D341Med (cell line): ENCODE measurements at places on chromosomes 7 and 10.

DNA sequence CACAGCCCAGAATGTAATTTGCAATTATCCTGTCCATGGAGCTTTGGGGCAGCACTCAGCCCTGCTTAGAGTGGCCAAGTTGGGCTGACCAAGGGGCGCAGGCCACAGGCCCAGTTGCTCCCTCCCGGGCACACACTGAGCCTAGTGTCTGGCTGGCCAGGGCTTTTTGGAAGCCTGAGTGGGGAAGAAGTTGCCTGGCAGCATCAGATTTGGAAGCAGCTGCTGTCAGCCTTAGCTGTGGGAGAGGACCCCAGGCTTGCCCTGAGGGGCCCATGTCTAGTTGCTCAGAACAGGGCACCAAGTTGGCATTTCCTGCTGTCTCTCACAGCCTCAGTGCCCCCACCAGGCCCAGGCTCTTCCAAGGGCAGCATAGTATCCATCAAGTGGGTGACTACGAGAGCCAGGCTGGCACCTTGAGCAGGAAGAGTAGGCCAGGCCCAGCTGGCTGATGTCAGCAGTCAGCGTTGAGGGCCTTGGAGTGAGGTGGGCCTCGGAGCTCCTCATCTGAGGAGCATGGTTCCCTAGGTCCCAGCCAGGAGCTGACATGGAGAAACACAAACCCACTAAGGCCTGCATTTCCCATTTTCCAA lies 14.4 kb downstream of the ANTXRL start:
- no peak for DNase-seq

- no peak for DNase-seq
These were observed 35.6 kb downstream of the VPS41 start for GRCh38 chr7:38873433-38873832.

DNA sequence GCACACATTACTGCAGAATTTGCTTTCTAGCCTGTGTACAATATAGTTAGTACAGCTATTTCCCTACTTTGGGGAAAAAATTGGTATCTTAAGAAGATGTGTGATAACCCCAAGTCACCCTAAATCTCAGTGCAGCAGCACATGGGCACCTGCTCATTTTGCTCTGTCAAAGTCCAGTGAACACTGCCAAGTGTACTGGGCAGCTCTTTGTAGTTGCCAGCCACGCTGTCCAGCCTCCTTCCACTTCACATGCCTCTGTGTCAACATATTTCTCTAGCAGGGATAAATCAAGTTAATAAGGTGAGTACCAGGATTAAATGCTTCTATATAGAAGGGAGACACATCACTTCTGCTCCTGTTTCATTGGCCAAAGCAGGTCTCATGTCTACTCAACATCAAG lies 87.1 kb upstream of the CDC14C start:
- DNase-seq: no peak

GRCh38 chr10:125783957-125784356 lies 8.3 kb upstream of the MMP21 start:
- no peak for DNase-seq

GRCh38 chr10:103479135-103479534 lies at the start of gene CALHM3:
Gene CALHM3 (minus strand): TSS chr10:103479240. CDS start chr10:103479032, 208 bp downstream.
- no peak for DNase-seq

GRCh38 chr7:47757921-47758411 lies 176.1 kb upstream of the TNS3 start:
- DNase-seq: no peak

DNA sequence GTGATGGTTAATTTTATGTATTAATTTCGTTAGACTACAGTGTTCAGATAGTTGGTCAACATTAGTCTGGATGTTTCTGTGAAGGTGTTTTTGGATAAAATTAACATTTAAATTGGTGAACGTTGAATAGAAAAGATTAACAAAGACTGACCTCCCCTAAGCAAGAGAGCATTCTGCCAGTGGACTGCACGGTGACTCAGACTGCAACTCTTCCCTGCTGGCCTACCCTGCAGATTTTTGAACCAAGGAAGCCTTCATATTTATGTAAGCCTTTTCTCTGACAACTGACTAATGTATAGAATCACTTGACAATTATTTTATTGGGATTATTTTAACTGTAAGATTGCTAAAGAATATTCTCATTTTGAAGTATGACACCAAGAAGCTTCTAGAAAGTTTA lies 7.9 kb upstream of the ZNF248 start:
- DNase-seq: no peak

- no peak for DNase-seq
These were observed 6.5 kb downstream of the VSIR start for GRCh38 chr10:71766717-71767419.

- no peak for DNase-seq
These were observed 26.1 kb upstream of the ADD3 start for GRCh38 chr10:109981650-109982049.

DNA sequence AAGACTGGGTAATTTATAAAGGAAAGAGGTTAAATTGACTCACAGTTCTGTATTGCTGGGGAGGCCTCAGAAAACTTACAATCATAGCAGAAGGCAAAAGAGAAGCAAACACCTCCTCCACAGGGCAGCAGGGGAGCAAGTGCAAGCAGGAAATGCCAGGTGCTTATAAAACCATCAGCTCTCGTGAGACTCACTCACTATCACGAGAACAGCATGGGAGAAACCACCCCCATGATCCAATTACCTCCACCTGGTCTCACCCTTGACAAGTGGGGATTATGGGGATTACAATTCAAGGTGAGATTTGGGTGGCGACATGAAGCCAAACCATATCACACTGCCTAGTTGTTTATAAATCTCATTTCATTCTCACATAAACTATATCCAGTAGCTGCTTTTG lies 28.0 kb upstream of the CPN1 start:
- no peak for DNase-seq

DNA sequence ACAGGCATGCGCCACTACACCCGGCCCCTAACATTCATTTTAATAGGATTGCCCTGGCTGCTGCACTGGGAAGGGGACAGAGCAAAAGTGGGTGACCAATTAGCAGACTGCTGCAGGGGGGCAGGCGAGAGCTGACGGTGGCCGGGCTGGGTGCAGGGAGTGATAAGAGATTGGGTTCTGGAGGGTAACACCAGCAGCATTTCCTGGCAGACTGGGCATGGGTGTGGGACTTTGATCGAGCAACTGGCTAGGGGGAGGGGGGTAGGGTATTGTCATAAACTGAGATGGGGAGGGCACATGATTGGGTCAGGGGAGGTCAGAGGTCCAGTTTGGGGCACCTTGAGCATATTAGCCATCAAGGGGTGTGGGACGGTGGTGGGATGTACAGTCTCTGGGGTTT lies 20.2 kb upstream of the AMZ1 start:
- no peak for DNase-seq

GRCh38 chr7:151062399-151063211 lies 3.2 kb downstream of the SLC4A2 start:
- DNase-seq: peak; percentile 92

GRCh38 chr10:57008189-57008588 lies 647.1 kb upstream of the ZWINT start:
- no peak for DNase-seq

- DNase-seq: no peak
These were observed 129.9 kb downstream of the INHBA start for GRCh38 chr7:41573015-41573414.

GRCh38 chr7:142356166-142356565 lies 98.3 kb upstream of the PRSS58 start:
- DNase-seq: no peak

DNA sequence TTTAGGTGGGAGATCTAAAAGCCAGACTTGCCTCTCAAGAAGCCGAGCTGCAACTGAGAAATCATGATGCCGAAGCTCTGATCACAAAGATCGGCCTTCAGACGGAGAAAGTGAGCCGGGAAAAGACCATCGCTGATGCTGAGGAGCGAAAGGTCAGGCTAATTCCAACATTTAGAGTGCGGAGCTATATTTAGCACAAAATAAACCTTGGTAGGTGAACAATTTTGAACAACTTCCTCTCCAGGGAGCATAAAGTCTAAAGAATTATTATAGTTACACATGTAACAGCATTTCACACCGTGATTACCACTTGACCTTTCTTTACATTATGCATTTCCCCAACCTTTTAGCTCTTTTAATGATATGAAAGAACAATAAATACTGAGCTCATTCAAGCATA lies 166.7 kb downstream of the CDCA7L start:
- DNase-seq: no peak

GRCh38 chr7:84190016-84190705 lies 4.4 kb downstream of the SEMA3A start:
- no peak for DNase-seq

DNA sequence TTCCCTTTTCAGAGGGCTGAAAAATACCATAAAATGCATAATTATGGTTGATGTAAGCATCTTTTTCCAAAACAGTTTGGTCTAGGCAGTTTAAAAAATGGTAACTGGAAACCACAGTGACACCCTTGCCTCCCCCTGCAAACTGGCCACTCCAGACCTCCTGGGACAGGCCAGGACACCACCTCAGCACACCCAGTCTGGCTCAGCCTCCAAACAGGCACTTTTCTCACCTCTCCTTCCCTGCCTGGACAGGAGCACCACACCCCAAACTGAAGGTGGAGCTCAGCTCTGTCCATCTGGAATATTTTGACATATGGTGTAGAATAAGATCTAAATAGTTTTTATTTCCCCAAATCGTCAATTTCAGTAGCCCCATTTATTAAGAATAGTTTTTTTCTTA lies 78.5 kb downstream of the CDK14 start:
- no peak for DNase-seq

GRCh38 chr10:5090551-5090950 lies 3.7 kb upstream of the AKR1C3 start:
- DNase-seq: no peak

DNA sequence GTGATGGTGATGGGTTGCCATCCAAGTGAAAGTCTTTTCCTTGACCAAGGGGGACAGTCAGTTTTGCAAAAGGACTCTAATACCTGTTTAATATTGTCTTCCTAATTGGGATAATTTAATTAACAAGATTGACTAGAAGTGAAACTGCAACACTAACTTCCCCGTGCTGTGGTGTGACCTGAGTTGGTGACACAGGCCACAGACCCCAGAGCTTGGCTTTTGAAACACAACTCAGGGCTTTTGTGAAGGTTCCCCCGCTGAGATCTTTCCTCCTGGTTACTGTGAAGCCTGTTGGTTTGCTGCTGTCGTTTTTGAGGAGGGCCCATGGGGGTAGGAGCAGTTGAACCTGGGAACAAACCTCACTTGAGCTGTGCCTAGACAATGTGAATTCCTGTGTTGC lies 6.9 kb downstream of the PPIF start:
- no peak for DNase-seq

GRCh38 chr7:34135924-34136323 lies 230.6 kb downstream of the BMPER start:
- no peak for DNase-seq

GRCh38 chr10:43689007-43689491 lies 40.4 kb upstream of the ZNF32 start:
- peak; percentile 58 for DNase-seq

DNA sequence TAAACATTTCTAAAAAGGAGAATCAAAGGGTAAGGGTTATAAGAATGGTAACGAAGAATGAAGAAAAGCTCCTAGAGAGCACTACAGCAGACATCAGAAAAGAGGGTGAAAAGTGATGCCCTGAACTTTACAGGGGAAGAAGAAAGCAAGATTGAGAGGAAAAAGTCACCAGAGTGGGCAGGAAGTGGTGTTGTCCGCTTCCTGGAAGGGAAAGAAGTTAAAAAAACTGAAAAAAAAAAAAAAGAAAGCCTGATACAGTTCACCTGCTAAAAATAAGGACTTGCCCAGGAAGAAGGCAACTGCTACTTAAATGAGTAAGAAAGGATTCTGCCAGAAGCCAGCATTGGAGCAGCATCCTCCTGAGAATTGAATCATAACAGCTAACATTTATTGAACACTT lies 330.1 kb upstream of the PHF14 start:
- DNase-seq: no peak

- no peak for DNase-seq
These were observed 85.8 kb upstream of the GPR22 start for GRCh38 chr7:107384025-107384424.

GRCh38 chr7:110600956-110601355 lies 490.0 kb upstream of the LRRN3 start:
- no peak for DNase-seq

GRCh38 chr7:150430465-150431085 lies 19.9 kb upstream of the GIMAP8 start:
- peak; percentile 18 for DNase-seq

DNA sequence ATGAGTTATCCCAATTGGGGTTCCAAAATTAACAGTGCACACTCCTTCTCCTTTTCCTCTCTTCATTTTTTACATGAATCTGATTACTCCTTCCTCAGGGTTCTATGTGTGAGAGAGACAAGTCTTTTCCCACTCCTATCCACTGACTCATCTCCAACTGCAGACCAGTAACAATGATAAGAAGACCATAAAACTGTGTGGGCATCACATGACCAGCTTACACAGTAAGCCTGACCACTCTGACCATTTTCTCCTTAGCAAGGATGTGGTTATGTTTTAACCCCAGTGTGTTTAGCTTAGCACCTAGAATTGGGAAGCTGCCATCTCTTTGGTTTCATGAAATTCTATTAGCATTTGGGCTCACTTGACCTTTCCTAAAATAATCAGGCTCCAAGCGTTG lies 145.0 kb upstream of the CALCR start:
- no peak for DNase-seq

GRCh38 chr10:114920459-114920858 lies 17.5 kb upstream of the TRUB1 start:
- no peak for DNase-seq

GRCh38 chr7:977326-978048 lies 2.1 kb upstream of the COX19 start:
- DNase-seq: no peak

- no peak for DNase-seq
These were observed 72.1 kb downstream of the TMEM270 start for GRCh38 chr7:73933091-73933490.

DNA sequence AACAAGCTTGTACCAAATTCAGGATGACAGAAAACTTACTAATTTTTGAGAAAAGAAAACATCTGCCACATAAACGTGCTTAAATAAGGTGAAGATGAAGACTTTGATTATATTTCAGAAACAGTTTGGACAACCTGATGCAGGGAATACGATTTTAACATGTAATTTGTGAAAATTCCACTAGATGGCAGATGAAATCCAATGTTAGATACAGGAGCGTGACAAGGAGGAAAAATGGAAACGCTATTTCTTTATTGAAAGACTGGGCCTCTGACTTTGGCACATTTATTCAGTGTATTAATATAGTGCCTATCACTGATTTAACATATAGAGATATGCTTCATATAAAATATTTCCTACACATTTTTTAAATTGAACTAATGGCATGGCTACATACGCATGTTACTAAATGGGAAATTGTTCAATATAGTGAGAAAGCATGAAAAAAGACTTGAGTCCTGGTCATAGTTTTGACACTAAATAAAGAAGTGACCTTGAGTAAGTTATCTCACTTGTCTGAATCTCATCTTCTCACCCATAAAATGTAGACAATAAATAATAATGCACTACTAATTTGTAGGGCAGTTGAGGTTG lies 60.7 kb downstream of the CD36 start:
- DNase-seq: peak; percentile 41

DNA sequence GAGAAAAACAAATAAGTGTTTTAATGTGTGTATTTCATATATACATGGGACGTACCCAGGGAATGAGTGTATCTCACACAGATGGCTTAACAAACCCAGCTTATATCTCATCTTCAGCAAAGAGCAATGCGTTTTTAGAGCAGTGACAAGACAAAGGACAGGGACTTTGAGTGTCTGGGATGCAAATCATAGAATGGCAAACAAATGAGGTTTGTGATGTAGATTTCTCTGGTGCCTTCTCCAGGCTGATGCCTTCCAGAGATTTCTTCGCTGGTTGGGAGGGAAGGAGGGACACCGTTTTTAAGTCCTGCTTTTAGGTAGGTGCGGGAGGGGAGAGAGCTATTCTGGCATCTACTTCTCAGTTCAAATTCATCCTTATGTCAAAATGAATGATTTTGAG lies 16.6 kb downstream of the LANCL2 start:
- no peak for DNase-seq
